ENCODE measurements at places on chromosomes 2 and 18. TPM values are rescaled to one million over a fixed set of nuclear protein-coding genes. Genes with fewer than 3 reads are reported as not detected.

The POTEI gene
- not detected for total RNA-seq

The DNAJC5G gene
- total RNA-seq, result not detected

The MREG gene
- 9.2 TPM for total RNA-seq

The PID1 gene
- total RNA-seq, result not detected

The MCM6 gene
- total RNA-seq, result 129 TPM

DNA sequence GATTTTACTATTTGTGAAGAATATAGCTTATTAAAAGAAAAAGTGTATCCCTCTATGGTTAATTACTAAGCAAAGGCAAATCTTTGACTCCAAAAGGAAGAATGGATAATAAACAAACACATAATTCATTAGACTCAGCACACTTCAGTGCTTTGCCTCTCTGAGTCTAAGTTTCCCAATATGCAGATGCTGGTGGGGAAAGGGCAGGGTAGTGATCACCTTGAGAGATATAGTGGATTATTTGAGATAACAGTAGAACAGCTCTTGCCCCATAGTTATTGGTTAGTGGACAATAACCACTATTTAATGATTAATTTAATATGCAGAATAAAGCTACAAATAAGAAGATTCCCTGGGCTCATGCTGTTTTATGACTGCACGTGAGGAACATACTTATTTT is 98.2 kb upstream of the SLC8A1 start:
- no peak for DNase-seq
- no peak overlapping the region for H3K27ac ChIP-seq
- H3K36me3 ChIP-seq, result no peaks in the 10 kb centered on the region
- no peaks in the 10 kb centered on the region for H3K4me1 ChIP-seq

DNA sequence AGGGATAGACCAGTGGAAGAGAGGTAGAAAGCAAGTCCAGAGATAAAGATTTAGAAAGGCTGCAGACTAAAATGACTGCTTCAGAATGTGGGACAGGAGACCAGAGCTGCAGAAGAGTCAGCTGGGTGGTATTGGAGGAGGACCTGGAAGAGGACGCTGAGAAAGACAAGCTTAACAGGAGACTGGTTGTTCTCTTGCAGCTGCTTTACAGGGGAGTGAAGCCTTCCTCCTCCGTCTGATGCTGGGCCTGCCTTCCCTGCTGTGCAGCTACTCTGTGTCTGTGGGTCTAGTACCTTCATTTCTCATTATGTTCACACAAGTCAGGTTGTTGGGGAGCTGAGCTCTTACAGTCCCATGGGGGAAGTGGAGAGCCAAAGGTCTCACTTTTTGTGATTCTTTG is 35.7 kb downstream of the SPATS2L start:
- no peak overlapping the region for H3K27ac ChIP-seq
- no peak overlapping the region for H3K4me3 ChIP-seq
- H3K27me3 ChIP-seq, result no peaks in the 10 kb centered on the region
- no peaks in the 10 kb centered on the region for H3K36me3 ChIP-seq
- DNase-seq, result no peak

DNA sequence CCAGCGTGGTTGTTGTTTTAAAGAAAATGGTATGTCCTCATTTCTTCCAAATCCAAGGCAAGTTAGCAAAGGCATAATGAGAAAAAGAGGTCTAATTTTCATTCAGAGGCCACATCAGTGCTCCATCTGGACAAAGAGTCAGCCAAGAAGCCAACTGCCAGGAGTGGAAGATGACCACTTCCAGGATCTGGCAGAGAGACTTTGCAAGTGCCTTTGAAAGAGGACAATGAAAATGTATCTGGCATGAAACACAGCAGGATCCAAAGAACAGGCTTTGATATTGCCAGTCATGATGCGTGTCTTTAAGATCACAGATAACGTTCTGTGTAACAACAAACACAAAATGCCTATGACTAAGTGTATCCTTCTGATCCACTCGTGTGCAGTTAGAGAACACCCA is 82.8 kb downstream of the AFF3 start:
- no peak for DNase-seq
- H3K4me3 ChIP-seq, result no peak overlapping the region
- H3K36me3 ChIP-seq, result no peaks in the 10 kb centered on the region
- H3K27ac ChIP-seq, result no peak overlapping the region
- peaks cover 5% of the 10 kb centered on the region for H3K27me3 ChIP-seq

- no peak overlapping the region for H3K4me3 ChIP-seq
- peaks cover 29% of the 10 kb centered on the region for H3K27me3 ChIP-seq
- no peak for DNase-seq
These were observed 16.2 kb downstream of the ATOH8 start for GRCh38 chr2:85769983-85770362.

DNA sequence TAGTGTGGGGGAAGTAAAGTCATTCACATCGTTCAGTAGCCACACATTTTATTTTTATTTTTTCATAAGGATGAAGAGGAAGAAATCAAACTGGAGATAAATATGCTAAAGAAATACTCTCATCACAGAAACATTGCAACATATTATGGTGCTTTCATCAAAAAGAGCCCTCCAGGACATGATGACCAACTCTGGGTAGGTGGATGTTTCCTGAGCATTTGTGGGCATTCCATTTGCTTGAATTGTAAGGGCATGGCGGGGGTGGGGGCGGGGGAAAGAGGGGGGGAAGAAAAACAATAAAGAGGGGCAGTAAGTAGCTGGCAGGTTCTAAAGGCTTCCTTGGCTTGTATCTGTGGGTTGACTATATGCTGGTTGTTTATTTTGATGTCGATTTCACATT is 126.4 kb downstream of the MAP4K4 start:
- H3K4me3 ChIP-seq, result no peak overlapping the region
- peaks cover 6% of the 10 kb centered on the region for H3K36me3 ChIP-seq
- H3K4me1 ChIP-seq, result peaks cover 48% of the 10 kb centered on the region

DNA sequence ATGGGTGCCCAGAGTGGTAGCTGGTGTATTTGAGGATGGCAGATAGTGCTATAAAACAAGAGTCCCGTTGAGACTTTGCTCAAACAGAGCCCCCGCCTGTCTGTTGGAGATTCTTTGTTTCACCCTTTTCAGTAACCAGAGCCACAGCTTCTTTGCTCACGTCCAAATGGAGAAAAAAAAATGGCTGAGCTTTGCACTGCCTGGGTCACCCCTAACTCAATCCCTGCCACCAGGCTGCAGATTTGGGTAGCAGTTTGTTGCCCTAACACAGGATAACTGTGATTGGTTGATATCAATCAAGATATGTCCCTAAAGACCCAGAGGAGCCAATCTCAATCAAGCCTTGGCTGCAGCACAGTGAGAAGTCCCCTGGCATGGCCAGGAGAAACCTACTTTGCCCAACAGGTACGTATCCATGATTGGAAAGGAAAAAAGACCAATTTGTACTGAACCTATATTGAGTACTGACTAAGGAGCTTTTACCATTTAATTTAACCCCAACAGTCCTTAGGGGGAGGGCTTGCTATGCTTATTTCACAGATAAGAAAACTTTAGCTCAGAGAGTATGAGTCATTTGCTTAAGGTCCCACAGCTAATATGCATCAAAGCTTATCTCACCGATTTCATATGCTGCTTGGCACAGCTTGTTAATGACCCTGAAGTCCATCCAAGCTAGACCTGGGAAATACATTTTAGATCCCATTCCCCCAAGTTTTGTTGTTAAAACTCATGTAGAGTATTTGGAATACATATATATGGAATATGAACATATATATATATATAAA is 72.0 kb upstream of the SH3BP4 start:
- H3K4me3 ChIP-seq, result no peak overlapping the region
- no peaks in the 10 kb centered on the region for H3K4me1 ChIP-seq
- DNase-seq, result no peak
- no peak overlapping the region for H3K27ac ChIP-seq
- no peaks in the 10 kb centered on the region for H3K36me3 ChIP-seq

DNA sequence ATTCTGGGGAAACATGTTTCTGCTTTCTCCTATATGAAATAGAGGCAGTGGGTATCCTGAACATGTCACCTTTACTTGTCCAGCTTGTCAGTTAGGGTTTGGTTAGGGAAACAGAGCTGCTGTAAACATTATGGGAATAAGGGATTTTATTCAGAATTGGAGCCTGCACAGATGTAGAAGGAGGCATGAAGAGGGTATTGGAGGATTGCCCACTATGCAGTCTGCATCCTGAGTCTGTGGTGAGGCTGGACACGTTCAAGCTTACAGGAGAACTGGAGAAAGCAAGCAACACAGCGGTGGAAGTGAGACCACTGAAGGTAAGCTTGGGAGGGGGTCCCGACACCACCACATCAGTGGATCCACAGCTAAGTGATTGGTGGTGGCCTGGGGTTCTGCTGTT is 443.0 kb upstream of the TNP1 start:
- no peaks in the 10 kb centered on the region for H3K36me3 ChIP-seq
- H3K27ac ChIP-seq, result no peak overlapping the region
- DNase-seq, result no peak
- no peak overlapping the region for H3K4me3 ChIP-seq
- no peaks in the 10 kb centered on the region for H3K4me1 ChIP-seq

- H3K4me1 ChIP-seq, result peaks cover 35% of the 10 kb centered on the region
- H3K27me3 ChIP-seq, result no peaks in the 10 kb centered on the region
- peak overlapping the region; percentile 35 for H3K4me3 ChIP-seq
- H3K27ac ChIP-seq, result peak overlapping the region; percentile 47
- no peaks in the 10 kb centered on the region for H3K36me3 ChIP-seq
- no peak for DNase-seq
These were observed 7.1 kb downstream of the COX7A2L start for GRCh38 chr2:42353792-42354429.

- DNase-seq, result no peak
- no peak overlapping the region for H3K4me3 ChIP-seq
- no peaks in the 10 kb centered on the region for H3K27me3 ChIP-seq
- peaks cover 16% of the 10 kb centered on the region for H3K4me1 ChIP-seq
- H3K27ac ChIP-seq, result peak overlapping the region; percentile 65
These were observed 73.7 kb downstream of the NCAPH start for GRCh38 chr2:96409081-96409819.

DNA sequence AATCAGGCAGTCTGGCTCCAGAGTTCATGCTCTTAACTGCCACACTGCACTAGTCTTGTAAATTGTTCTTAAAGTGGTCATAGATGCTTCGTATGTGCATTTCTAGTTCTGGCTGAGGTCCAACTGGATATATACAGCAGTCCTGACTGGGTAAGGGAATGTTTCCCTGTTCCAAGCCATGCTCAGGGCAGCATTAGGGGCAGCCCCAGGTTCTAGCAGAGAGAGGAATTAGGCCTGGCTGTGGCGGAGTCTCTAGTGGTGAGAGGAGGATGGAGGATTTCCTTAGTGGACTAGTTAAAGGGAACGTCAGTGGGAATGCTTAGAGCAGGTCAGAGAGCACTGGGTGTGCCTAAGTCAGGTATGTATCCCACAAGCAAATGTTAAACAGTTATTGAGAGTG is 28.0 kb downstream of the UBE2E3 start:
- no peaks in the 10 kb centered on the region for H3K36me3 ChIP-seq

GRCh38 chr18:59437851-59438569 is 78.9 kb upstream of the LMAN1 start:
- H3K4me1 ChIP-seq, result no peaks in the 10 kb centered on the region
- H3K27ac ChIP-seq, result no peak overlapping the region
- DNase-seq, result no peak
- H3K4me3 ChIP-seq, result no peak overlapping the region
- no peaks in the 10 kb centered on the region for H3K27me3 ChIP-seq
- H3K36me3 ChIP-seq, result no peaks in the 10 kb centered on the region
